Trophoblast cell (in vitro differentiated cells and primary cell): ENCODE measurements at places on chromosomes 2 and 18.

DNA sequence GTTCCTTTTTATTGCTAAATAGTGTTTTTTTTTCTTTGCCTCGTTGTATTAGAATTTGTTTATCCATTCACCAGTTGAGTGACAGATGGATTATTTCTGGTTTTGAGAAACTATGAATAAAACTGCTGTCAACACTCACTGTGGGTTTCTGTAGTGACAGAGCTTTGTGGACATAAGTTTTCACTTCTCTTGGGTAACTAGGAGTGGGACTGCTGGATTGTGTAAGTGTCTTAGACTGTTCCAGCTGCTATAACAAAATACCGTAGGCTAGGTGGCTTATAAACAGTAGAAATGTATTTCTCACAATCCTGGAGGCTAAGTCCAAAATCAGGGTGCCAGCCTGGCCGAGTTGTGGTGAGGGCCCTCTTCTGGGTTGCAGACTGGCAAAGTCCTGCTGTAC is 71.9 kb downstream of the TNFRSF11A start:
- no peaks in the 10 kb centered on the region for H3K27me3 ChIP-seq
- H3K36me3 ChIP-seq = no peaks in the 10 kb centered on the region
- no peak for DNase-seq
- H3K27ac ChIP-seq = no peak overlapping the region

- H3K36me3 ChIP-seq = no peaks in the 10 kb centered on the region
- H3K27me3 ChIP-seq = no peaks in the 10 kb centered on the region
- no peak overlapping the region for H3K4me3 ChIP-seq
- DNase-seq = peak; percentile 73
- H3K27ac ChIP-seq = no peak overlapping the region
Observed at GRCh38 chr2:53422979-53423378, 344.6 kb upstream of the CHAC2 start.

GRCh38 chr18:22962004-22962403 is 28.9 kb downstream of the RBBP8 start:
- no peaks in the 10 kb centered on the region for H3K36me3 ChIP-seq
- H3K27me3 ChIP-seq = no peaks in the 10 kb centered on the region
- no peaks in the 10 kb centered on the region for H3K4me1 ChIP-seq

GRCh38 chr2:152881527-152881926 is 163.1 kb downstream of the ARL6IP6 start:
- H3K4me3 ChIP-seq = no peak overlapping the region
- H3K27ac ChIP-seq = no peak overlapping the region
- H3K36me3 ChIP-seq = no peaks in the 10 kb centered on the region

GRCh38 chr2:72131371-72131891 is 16.2 kb downstream of the CYP26B1 start:
- no peaks in the 10 kb centered on the region for H3K27me3 ChIP-seq
- H3K27ac ChIP-seq = no peak overlapping the region
- H3K4me3 ChIP-seq = peak overlapping the region; percentile 1
- no peaks in the 10 kb centered on the region for H3K4me1 ChIP-seq
- DNase-seq = no peak

- H3K27me3 ChIP-seq = no peaks in the 10 kb centered on the region
- no peak overlapping the region for H3K27ac ChIP-seq
Observed at GRCh38 chr18:53698907-53699306, 525.6 kb downstream of the MBD2 start.

DNA sequence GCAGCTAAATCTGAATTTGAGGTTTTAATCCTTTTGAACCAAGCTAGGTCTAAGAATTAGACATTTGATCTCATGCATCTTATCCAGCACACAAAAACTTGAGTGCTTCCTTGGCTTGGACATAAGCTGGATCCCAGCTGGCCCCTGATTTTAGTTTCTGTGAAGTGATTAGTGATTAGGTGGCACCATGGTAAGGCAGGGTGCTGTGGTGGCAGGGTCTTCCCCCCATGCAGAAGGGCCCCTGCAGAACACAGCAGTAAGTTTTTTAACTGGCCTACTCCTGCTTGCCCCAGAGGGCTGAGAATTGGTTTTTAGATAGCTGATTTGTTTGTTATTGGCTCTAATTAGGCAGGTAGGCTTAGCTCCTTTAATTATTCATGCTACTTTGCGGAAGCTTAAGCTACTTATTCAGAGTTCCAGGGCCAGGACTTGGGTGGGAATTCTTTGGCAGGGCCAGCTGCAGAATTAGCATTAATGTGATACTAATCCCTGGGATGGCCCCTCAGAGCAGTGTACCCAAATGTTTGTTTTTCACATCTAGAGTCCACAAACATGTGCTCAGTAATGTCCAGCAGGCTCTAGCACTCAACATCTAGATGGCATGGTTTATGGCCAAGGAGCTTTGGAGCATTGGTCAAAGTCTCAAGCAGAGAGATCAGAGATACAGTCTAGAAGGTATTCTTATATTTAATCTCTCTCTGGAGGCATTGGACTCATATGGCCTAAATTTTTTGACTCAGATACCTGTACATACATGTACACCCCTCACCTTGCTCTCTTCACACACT is 99.6 kb downstream of the FMNL2 start:
- DNase-seq = no peak
- H3K4me3 ChIP-seq = no peak overlapping the region
- no peaks in the 10 kb centered on the region for H3K27me3 ChIP-seq
- H3K4me1 ChIP-seq = no peaks in the 10 kb centered on the region
- H3K36me3 ChIP-seq = no peaks in the 10 kb centered on the region
- H3K27ac ChIP-seq = no peak overlapping the region

DNA sequence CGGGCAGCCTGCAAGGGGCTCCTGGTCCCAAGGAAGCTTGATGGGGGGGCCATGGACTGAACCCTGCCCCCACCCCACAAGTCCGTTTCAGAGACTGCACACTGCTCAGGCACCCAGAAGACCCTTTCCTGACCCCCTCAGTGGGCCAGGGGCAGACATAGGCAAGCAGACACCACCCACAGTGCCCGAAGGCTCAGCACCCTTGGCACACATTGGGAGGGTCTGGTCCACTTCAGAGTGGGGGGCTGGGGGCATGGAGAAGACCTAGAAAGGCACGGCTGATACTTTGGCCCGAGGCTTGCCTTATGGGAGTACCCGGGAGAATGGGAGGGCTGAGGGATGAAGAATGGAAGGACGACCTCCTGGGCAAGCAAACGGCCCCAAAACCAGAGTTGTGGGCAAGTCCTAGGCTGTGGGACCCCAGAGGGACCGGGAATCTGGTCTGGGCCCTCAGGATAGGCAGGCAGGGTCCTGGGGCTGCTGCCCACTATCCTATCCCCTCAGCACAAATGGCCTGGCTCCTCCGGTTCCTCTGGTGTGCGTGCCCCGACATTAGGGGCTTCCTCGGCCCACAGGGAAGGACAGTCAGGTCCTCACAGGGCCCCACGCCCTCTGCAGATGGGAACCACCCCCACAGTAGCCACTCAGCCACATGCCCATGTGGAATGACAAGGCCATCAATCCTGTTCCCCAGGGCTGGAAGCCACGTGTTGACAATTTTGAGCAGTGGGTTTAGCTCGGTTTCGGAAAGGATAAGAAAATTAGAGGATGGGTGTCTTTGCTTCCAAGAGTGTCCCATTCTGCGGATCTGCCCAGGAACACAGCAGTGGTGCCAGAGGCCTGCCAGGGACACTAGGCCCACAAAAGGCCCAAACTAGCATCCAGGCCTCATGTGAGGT is 15.0 kb upstream of the GPC1 start:
- no peaks in the 10 kb centered on the region for H3K4me1 ChIP-seq
- DNase-seq = no peak
- no peak overlapping the region for H3K27ac ChIP-seq
- H3K4me3 ChIP-seq = peak overlapping the region; percentile 22
- H3K36me3 ChIP-seq = no peaks in the 10 kb centered on the region

- no peak overlapping the region for H3K27ac ChIP-seq
- H3K4me1 ChIP-seq = no peaks in the 10 kb centered on the region
- H3K27me3 ChIP-seq = no peaks in the 10 kb centered on the region
- no peak overlapping the region for H3K4me3 ChIP-seq
- H3K36me3 ChIP-seq = peaks cover 11% of the 10 kb centered on the region
Observed at GRCh38 chr2:273333-273732, 8.6 kb downstream of the ACP1 start.

DNA sequence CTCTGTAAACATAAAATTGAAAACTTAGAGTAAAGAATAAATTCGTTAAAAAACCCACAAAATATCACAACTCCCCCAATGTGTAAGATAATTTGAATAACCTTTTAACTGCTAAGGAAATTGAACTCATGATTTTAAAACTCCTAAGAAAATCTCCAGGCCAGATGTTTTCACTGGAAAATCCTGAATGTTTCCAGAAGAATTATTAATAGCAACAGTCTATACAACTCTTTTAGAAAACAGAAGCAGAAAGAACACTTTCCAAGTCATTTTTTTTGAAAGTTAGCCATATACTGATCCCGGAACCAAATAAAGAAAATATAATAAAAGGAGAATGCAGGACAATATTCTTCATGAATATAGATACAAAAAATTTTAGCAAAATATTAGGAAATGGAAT is 165.6 kb downstream of the ACOXL start:
- no peaks in the 10 kb centered on the region for H3K36me3 ChIP-seq
- H3K27ac ChIP-seq = no peak overlapping the region
- DNase-seq = no peak
- no peaks in the 10 kb centered on the region for H3K27me3 ChIP-seq
- no peak overlapping the region for H3K4me3 ChIP-seq

- no peak for DNase-seq
- H3K4me1 ChIP-seq = peaks cover 8% of the 10 kb centered on the region
- H3K27ac ChIP-seq = no peak overlapping the region
- no peak overlapping the region for H3K4me3 ChIP-seq
- no peaks in the 10 kb centered on the region for H3K27me3 ChIP-seq
- H3K36me3 ChIP-seq = no peaks in the 10 kb centered on the region
Observed at GRCh38 chr18:1011349-1011748, 106.7 kb downstream of the ADCYAP1 start.

- no peak overlapping the region for H3K27ac ChIP-seq
- DNase-seq = no peak
- H3K4me1 ChIP-seq = no peaks in the 10 kb centered on the region
- no peak overlapping the region for H3K4me3 ChIP-seq
- no peaks in the 10 kb centered on the region for H3K36me3 ChIP-seq
Observed at GRCh38 chr2:18837240-18837639, 247.9 kb upstream of the NT5C1B start.

DNA sequence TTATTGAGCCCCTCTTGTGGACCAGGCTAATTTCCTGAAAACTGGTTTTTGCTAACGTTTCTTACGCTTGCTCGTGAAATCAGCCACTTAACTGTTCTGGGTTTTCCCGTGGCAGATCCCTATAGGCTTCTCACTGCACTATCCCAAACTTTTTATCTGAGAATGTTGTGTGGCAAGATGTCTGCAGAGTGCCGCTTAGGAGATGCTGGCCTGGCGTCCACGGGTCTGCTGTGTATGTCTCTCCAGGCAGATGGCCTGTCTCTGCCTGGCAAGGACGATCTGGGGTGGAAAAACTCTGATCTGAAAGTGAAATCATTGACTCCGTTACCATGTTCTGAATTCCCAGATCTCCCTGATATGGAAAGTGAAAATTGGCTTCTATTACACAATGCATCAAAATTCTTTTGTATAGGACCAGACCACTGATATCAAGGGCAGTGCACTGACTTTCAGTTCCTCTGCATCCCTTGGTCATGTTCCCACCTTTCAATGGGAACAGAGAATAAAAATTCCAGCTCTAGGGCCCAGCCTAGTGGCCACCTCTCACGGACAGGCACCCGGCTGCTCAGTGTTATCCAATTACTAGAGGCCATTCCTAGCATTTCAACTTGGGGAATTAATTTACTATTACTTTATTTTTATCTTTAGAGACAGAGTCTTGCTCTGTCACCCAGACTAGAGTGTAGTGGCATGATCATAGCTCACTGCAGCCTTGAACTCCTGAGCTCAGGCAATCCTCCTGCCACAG is 154.6 kb downstream of the ACOXL start:
- no peaks in the 10 kb centered on the region for H3K27me3 ChIP-seq
- no peak for DNase-seq
- H3K4me3 ChIP-seq = no peak overlapping the region
- H3K27ac ChIP-seq = no peak overlapping the region
- no peaks in the 10 kb centered on the region for H3K36me3 ChIP-seq
- H3K4me1 ChIP-seq = no peaks in the 10 kb centered on the region

GRCh38 chr2:188333751-188334524 is 42.3 kb downstream of the GULP1 start:
- DNase-seq = no peak
- no peaks in the 10 kb centered on the region for H3K4me1 ChIP-seq
- H3K36me3 ChIP-seq = no peaks in the 10 kb centered on the region
- no peak overlapping the region for H3K27ac ChIP-seq

- no peak overlapping the region for H3K27ac ChIP-seq
- no peak overlapping the region for H3K4me3 ChIP-seq
Observed at GRCh38 chr2:18198677-18199076, 320.2 kb downstream of the KCNS3 start.

DNA sequence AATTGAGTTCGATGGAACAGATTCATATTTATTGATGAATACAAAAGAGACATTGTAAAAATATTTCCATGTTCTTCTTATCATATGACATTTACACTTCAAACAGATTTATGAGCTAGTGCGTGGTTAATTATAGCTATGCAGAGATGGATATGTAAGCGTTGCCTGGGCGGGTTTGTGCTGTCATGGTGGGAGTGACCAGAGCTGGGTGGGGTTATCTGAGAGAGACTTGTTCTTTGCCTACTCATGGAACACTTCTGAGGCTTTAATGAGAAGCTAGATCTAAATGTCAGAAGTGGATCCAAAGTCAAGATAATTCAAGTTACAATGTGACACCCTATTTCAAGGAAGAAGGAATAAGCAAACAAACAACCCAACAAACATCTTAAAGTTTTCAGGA is 162.3 kb upstream of the ZEB2 start:
- DNase-seq = no peak
- H3K4me1 ChIP-seq = no peaks in the 10 kb centered on the region
- no peak overlapping the region for H3K27ac ChIP-seq

- H3K4me1 ChIP-seq = no peaks in the 10 kb centered on the region
- H3K27me3 ChIP-seq = no peaks in the 10 kb centered on the region
- H3K4me3 ChIP-seq = no peak overlapping the region
- DNase-seq = no peak
- H3K27ac ChIP-seq = no peak overlapping the region
- H3K36me3 ChIP-seq = peaks cover 6% of the 10 kb centered on the region
Observed at GRCh38 chr18:9244376-9244775, 90.2 kb upstream of the TWSG1 start.

GRCh38 chr2:233217892-233218377 is 33.5 kb upstream of the ATG16L1 start:
- no peak overlapping the region for H3K4me3 ChIP-seq
- H3K27ac ChIP-seq = no peak overlapping the region
- no peaks in the 10 kb centered on the region for H3K4me1 ChIP-seq
- no peaks in the 10 kb centered on the region for H3K36me3 ChIP-seq

- no peaks in the 10 kb centered on the region for H3K36me3 ChIP-seq
- H3K4me1 ChIP-seq = no peaks in the 10 kb centered on the region
- no peak overlapping the region for H3K27ac ChIP-seq
- DNase-seq = peak; percentile 86
- H3K4me3 ChIP-seq = no peak overlapping the region
Observed at GRCh38 chr18:9422816-9423519, 52.3 kb upstream of the RALBP1 start.

DNA sequence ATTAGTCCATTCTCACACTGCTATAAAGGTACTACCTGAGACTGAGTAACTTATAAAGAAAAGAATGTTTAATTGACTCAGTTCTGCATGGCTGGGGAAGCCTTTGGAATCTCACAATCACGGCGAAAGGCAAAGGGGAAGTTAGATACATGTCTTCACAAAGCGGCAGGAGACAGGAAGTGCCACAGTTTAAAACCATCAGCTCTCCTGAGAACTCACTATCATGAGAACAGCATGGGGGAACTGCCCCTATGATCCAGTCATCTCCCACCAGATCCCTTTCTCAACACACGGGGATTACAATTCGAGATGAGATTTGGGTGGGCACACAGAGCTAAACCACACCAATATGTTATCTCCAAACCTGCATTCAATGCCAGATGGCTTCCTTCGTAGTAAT is 716.1 kb downstream of the DCC start:
- no peak for DNase-seq
- no peaks in the 10 kb centered on the region for H3K36me3 ChIP-seq
- no peak overlapping the region for H3K27ac ChIP-seq
- no peak overlapping the region for H3K4me3 ChIP-seq
